ENCODE measurements at places on chromosomes 4 and X. TPM values are rescaled to one million over a fixed set of nuclear protein-coding genes. Genes with fewer than 3 reads are reported as not detected.

Gene MUC7
- not detected for total RNA-seq

Gene GUCY1B1
- 0.23 TPM for total RNA-seq

Gene ZNF827
- 3.2 TPM for total RNA-seq

Gene UBE2K
- total RNA-seq = 82.6 TPM

Gene P2RY8
- not detected for total RNA-seq

Gene C4orf54
- not detected for total RNA-seq

Gene NLGN4X
- total RNA-seq = 0.04 TPM

Data from A549 treated with Mapracorat at 1 μM for 4 hours (cell line).